ENCODE measurements at places on chromosomes 1 and 21.

GRCh38 chr1:22418933-22419382, 32.7 kb upstream of the ZBTB40 start:
- DNase-seq, result peak; percentile 23

DNA sequence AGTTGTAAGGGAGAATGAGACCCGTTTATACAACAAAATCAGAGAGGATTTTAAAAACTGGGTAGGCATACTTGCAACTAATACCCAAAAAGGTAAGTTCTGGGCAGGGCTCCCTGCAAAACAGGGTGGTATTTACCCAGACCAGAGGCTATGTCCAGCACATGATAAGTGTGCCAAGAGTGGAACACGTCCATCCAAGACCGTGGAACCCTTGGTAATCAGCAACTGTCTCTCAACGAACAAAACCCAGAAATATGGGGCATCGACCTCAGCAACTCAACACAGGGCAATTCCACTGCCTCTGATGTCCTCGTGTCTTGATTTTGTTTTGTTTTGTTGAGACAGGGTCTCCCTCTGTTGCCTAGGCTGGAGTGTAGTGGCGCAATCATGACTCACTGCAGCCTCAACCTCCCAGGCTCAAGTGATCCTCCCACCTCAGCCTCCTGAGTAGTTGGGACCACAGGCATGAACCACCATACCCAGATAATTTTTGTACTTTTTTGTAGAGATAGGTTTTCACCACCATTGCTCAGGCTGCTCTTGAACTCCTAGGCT, 26.7 kb upstream of the MX1 start:
- DNase-seq, result no peak

DNA sequence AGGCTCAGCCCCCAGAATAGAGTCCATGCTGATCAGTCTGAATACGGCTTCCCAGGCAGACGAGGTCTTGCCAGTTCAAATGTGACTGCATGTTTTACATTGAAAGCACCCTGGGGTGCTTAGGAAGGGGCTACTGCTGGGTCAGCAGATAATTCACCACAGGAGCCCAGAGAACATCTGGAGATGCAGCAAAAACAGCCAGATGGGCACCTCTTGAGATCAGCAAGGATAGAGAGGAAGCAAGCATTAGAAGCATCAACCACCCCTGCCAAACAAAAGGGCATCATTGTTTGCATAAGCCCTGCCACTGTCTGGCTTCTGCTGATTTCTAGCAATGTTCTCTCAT, 403.1 kb downstream of the RRAGC start:
- DNase-seq, result no peak

DNA sequence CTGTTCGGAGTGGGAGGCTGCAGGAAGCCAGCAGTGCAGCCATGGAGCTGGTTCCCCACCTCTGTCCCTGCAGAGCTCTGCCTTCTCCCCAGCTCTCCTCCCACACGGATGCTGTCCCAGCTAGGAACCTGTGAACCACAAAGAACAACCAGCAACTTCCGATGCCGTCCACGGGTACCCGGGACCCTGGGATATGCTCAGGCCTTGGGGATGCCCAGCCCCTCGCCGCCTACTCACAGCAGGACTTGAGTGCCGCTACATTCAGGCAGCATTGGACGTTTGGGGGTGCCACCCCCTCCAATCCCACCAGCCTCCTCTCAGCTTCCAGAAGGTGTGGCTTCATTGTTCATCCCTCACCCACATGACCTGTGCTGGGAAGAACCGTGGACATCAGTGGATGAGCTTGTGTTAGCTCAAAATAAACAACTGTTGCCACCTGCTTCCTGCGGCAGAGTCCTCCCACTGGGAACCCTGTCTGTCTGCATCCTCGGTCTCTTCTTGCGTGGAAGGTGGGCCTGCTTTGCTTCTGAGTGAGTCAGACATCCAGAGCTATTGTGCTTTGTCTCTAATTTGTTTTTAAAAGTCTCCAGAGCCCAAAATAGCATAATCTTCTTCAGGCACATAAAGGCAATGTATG, 20.1 kb upstream of the AJAP1 start:
- no peak for DNase-seq

GRCh38 chr1:175413367-175413766, 220.8 kb upstream of the KIAA0040 start:
- no peak for DNase-seq

- DNase-seq, result no peak
These were observed 32.4 kb downstream of the SLC9C2 start for GRCh38 chr1:173570370-173571007.

GRCh38 chr1:118184739-118185083, 317 bp downstream of the SPAG17 start:
- DNase-seq, result no peak

DNA sequence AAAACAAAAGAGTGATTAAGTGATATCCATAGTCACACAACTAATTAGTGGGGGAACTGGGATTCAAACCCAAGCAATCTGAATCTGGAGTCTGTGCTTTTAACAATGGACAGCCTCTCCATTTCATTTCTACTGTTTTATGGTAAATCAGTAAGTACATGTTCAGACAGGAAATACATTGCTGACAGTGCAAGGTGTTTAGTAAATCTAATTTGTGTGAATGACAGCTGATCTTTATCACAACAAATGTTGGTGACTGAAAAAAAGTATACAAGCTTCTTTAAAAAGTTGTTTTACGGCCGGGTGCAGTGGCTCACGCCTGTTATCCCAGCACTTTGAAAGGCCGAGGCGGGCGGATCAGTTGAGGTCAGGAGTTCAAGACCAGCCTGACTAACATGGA, 20.6 kb downstream of the DONSON start:
- no peak for DNase-seq

GRCh38 chr1:70820396-70820795, 227.2 kb downstream of the PTGER3 start:
- DNase-seq, result no peak

DNA sequence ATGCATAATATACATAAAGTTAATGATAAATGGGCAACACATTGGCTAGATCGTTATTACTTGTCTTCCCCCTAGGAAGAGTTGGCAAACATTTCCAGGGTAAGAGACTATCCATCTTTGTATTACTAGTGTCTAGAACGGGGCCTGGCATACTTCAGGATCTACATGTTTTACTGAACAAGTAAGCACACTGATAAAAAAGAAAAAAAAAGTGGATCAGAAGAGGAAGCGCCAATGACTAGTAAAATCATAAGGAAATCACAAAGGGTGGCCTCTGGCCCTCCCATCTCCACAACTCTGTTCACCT, 482 bp downstream of the TM2D1 start:
- no peak for DNase-seq

GRCh38 chr1:230171356-230172015, 104.4 kb downstream of the GALNT2 start:
- no peak for DNase-seq

DNA sequence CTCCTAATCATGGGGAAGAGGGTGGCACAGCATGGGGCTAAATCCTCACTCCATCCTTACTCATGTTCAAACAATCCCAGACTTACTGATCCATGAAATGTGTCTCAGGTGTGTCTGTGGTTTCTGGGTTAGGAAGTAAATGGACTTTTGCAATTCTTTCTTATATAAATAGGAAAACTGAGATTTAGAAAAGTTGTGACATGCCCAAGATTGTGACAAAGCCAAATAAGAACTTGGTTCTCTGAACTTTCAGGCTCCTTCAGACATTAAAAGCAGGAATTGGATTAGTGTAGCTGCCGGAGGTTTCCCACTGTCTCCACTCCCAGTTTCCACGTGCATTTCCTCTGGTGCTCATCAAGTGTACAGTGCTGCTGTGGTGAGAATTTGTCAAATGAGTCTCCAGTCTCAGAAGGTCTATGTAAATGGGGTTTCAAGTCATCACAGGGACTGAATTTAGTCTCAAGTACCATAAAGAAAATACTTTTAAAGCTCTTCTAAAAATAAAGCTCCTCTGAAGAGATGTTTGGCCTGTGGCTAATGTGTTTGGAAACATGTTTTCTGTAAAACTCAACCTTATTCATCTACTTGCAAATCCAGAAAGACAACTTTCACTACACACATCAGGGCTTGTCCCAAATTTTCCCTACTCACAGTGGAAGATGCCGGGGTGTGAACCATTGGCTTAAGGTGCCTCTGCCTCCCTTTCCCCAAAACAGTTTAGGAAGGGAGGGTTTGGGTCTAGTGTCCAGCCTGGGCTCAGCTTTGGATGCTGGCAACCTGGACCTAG, 115.2 kb downstream of the NGF start:
- peak; percentile 33 for DNase-seq

GRCh38 chr1:25577134-25577920, 33.9 kb downstream of the LDLRAP1 start:
- DNase-seq, result no peak

GRCh38 chr1:112579801-112580510, 39.0 kb downstream of the ST7L start:
- DNase-seq, result no peak

GRCh38 chr1:55284856-55285255, 69.7 kb upstream of the USP24 start:
- DNase-seq, result peak; percentile 38

DNA sequence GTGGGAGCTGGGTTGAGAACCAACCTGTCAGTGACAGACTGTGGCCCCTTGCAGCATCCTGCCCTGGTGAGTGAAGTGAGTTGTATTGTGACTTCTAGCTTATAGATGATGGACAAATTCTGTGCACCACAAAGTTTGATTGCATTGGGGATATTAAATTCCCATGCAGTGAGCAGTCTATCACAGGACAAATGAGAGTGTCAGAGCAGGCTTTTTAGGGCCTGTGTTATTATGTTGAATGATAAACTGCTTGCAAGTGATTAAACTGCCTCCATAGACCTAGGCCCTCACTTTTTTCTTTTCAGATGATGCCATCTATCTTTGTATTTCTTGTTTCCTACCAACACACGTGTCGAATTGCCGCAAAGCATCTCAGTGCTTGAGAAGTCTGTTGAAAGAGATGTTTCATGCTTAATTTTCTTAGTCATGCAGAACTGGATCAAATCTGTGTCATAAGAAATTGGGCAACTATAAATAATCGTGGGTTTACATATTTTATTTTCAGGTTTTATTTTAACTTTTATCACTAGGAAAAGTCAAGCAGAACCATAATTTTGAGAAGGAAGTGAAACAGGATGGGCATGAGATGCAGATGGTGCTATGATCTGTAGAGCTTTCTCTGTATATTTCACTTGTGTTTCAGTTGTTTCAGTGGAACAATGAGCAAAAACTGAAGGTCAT, 199.2 kb downstream of the S1PR1 start:
- no peak for DNase-seq

GRCh38 chr1:25804244-25804963, 4.4 kb downstream of the SELENON start:
- no peak for DNase-seq

DNA sequence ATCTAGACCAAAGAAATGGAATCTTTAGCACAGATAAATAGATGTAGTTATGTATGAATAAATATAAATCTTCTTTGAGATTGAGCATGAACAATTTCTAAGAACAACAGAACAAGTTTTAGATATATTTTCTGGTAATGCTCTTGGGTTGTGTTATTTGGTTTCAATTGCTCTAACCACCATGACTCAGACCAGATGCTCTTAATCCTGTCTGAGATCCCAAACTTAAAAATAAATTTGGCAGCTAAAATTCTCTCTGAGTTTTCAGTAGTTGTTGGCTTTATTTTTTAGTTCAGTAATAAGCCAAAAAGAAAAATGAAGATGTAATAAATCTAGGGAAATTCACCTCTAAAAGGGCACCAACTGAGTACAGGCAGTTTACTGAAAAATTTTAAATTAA, 1693.4 kb downstream of the NCAM2 start:
- no peak for DNase-seq

- peak; percentile 79 for DNase-seq
These were observed 38.8 kb downstream of the DDR2 start for GRCh38 chr1:162670928-162671663.

DNA sequence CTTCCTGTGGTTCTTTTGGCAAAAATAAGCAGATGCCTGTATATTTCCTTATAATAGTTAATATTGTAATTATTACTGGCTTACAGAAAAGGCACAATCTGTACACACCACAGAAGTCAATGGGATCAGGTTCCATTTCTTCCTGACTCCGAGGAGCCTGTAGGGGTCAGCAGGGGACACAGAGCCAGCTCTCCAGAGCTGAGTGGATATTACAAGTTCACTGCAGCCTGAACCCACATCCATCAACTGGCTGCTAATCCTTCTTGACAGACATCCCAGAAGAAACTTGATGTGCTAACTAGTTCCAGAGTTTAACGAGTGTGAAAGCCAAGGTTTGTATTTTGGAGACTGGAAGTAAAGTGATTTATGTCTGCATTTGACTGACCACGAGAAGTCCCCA, 203.8 kb downstream of the LMX1A start:
- DNase-seq, result no peak

DNA sequence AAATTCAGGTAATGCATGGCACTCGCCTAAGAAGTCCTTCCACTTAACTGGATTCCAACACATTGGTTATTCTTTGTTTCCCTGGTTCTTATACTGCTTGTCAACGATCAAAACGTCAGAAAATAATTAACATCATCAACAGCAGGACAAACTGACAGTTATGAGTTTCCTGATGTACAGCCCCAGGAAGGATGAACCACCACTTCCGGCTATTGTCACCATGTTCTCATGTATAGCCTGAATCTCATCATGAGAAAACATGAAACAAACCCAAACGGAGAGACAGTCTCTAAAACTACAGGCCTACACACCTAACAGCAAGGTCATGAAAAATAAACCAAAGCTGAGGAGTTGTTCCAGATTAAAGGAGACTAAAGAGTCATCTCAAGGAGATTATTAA, 60.5 kb upstream of the FBXO28 start:
- no peak for DNase-seq

DNA sequence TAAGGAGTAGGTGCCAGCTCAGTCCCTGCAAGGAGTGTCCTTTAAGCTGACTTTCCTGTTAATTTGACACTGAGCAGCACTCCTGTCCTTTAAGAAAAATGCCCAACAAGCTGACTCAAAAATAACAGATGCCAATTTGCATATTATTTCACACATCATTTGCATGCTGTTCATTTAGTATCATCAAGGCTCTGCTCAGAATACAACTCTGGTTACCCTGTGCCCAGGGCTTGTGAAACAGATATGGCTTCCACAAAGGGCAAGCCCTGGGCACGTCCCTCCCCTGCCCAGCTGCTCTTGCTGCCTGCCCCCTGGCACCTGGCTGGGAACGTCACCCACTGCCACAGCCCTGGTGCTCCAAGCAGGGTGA, 10.3 kb downstream of the KCNN3 start:
- DNase-seq, result no peak

DNA sequence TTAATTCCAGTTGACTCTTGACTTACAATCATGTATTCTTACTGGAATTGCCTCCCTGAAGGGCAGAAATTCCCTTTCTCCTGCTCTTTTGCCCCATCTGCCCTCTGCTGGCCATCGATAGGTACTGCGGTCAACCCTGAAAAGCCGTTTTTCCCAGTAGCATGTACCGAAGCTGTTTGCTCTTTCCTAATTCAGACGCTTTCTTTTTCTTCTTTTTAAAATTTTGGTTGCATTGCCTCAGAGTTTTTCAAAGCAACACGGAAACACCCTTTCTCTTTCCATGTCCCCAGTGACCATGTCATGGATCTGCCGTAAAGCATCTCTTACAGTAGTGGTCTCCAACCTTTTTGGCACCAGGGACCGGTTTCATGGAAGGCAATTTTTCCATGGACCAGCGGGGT, 164.2 kb upstream of the C1orf21 start:
- peak; percentile 41 for DNase-seq

GRCh38 chr1:22297999-22298398, 153.7 kb upstream of the ZBTB40 start:
- no peak for DNase-seq

GRCh38 chr1:214106375-214106774, 118.6 kb downstream of the PROX1 start:
- DNase-seq, result no peak
